Right ventricle myocardium superior (tissue), 1 donor: ENCODE measurements at places on chromosomes 2 and 18. TPM values are rescaled to one million over a fixed set of nuclear protein-coding genes. Genes with fewer than 3 reads are reported as not detected.

DNA sequence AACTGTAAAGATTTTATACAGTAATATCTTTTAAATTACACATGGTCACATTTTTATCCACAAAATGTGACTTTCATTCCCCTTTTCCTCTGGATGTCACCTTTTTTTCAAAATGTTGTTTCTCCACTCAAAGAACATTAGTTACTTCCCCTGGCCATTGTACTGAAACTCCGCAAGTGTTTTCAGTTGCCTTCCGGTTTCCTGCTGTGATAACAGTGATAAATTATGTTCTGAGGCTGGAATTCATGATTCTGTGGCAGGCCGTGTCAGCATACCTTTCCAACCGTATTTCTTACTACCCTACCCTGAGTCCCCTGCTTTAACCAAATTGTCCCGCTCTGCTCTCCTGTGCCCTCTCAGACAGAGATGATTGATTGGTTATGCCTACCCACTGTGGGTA lies 53.5 kb downstream of the MGAT5 start:
- no peak for DNase-seq

REG1A gene
- not detected for total RNA-seq

SIX2 gene
- 0.65 TPM for total RNA-seq

DNA sequence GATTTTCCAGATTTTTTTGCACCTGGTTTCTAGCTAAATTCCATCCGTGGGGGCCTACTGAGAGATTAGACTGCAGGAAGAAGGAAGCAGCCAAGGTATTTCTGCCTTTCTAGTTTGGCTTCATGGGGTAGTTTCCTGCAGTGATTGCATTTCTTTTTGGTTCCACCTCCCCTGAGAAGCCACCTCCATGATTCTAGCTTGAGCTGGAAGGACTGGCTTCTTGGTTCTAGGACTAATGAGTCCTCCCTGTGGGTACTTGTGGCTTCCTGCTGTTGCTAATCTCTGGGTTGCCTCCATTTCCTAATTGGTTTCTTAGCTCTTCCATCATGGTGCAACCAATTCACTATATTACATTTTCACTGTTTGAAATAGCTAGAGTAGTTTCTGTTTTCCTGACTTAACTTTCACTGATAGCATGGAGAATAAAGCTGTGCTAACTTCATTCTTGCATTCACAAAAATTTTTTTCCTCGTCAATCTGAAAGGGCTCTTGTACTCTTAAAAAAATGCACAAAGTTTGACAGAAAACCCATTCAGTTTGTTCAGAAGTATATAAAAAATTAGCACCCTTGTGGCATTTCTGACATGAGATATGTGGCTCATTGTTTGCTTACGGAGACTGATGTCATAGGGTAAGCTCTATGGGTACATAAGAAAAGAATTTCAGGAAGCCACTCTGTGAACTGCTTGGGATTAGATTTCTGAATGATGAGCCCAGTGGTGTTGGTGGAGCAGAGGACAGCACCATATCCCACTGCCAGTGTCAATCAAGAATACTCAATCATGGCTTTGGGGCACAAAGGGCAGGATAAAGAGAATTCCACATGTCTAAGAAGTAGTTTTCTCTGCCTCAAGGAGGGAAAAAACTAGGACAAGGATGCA lies 242.8 kb upstream of the RBMS1 start:
- no peak for DNase-seq

GRCh38 chr2:109699646-109700045 lies 85.5 kb downstream of the SOWAHC start:
- no peak for DNase-seq

DNA sequence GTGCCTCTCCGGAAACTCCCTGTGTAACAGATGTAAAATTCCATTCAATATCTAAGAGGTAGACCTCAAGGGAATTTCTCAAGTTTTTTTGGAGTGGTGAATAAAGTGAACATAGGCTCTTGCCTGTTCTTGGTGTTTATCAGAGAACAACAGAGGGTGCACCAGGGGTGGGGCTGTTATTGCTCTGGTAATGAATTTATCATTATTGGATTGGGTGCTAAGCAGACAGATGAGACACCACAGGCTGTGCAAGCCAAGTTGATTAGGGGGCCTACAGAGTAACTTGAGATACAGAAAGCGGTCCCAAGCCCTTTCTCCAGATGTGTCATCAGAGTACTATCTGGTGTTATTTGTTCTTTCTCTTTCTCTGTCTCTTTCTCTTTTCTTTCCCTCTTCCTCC lies 286.3 kb downstream of the OSR1 start:
- no peak for DNase-seq

DNA sequence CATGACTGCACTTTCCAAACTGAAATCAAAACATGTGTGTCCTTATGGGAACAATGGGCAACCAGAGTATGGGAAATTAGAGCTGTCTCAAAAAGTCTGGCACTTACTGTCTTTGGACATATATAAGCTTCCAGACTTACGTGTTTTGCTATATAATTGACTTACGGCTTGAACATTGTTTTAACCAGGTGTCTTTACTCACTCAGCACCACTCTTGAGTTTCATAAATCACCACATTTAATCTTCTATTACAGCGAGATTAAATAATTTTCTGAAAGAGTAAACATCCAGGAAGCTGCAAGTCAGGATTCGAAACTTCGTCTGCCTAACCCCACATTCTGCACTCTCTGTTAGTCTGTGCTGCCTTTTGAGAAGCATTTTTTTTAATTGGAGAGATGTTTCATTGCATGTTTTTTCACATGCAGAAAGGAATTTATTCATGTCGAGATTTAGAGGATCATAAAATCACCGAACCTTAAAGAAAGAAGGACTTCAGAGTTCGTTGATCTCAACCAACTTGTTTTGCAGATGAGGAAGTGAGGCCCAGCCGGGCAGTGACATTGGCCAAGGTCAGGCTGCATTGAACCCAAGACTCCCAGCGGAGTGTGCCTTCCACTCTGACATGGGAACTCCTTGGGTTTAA lies 137.3 kb downstream of the SETBP1 start:
- no peak for DNase-seq

ORC2 gene
- total RNA-seq = 20.4 TPM

ACMSD gene
- not detected for total RNA-seq

DNA sequence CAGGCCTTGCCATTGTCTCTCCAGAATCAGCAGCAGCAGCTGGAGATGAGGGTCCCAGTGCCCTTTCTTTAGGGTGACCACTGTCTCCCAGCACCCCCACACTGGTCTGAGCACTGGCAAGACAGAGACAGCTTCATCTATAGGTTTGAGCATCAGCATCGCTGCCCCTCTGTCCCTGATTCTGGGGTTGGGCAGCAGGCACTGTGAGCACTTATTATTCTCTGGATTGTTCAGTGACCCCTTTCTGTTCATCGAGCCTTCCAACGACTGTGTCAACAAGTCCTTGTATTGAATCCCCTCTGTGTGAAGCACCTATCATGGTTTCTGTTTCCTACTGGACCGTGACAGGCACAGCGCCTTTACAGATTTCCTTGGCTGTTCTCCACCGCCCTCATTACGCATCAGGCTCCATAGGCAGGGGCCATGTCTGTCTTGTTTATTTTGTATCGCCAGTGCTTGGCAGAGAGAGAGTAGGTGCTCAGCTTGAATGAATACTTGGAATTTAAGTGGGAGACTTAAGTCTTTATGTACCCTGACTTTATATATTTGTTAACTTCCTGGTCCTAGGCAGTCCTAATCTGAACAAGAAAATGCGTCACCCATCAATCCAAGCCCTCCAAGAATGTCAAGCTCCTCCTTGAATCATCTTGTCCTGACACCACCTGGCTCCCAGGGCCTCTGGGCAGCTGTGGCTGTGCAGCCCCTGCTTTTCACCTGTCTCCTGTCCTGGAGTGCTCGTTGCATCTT lies 11.4 kb downstream of the MALL start:
- no peak for DNase-seq

- DNase-seq = no peak
Measured at GRCh38 chr2:53960476-53960875, 10.3 kb downstream of the PSME4 start.

CCDC148 gene
- 1.0 TPM for total RNA-seq

GRCh38 chr2:8234253-8234652 lies 447.6 kb upstream of the ID2 start:
- no peak for DNase-seq

- DNase-seq = no peak
Measured at GRCh38 chr2:177119099-177119498, 93.5 kb upstream of the HNRNPA3 start.

DNA sequence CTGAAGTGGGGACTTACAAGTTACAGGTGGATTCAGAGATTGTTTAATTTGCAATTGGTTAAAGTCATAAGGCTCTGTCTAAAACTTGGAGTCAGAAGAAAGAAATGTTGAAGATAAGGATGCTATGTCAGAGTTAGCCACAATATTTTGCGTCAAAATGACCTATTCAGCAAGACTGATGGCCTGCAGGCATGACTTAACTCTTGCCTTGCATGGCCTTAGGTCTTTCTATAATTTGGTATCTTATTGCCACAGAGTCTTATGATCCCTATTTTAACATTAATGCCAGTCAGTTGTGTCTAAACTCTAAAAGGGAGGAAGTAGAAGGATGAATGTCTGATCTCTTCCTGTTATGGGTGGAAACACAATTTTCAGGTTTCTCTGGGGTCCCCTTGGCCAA lies 5.2 kb upstream of the COMMD1 start:
- DNase-seq = no peak

- DNase-seq = no peak
Measured at GRCh38 chr2:7887441-7887840, 794.4 kb upstream of the ID2 start.

DNA sequence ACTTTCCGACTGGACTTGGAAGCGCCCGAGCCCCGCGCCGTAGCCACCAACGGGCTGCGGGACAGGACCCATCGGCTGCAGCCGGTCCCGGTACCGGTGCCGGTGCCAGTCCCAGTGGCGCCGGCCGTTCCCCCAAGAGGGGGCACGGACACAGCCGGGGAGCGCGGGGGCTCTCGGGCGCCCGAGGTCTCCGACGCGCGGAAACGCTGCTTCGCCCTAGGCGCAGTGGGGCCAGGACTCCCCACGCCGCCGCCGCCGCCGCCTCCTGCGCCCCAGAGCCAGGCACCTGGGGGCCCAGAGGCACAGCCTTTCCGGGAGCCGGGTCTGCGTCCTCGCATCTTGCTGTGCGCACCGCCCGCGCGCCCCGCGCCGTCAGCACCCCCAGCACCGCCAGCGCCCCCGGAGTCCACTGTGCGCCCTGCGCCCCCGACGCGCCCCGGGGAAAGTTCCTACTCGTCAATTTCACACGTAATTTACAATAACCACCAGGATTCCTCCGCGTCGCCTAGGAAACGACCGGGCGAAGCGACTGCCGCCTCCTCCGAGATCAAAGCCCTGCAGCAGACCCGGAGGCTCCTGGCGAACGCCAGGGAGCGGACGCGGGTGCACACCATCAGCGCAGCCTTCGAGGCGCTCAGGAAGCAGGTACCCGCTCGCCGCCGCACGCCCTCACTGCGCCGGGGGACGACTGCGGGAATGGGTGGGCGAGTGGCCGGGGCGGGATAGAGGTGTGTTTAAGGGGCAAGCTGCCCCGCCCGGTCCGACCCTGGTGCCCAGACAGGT lies 713 bp downstream of the ATOH8 start:
- no peak for DNase-seq

- no peak for DNase-seq
Measured at GRCh38 chr2:190482451-190482850, 52.1 kb downstream of the NEMP2 start.

DNA sequence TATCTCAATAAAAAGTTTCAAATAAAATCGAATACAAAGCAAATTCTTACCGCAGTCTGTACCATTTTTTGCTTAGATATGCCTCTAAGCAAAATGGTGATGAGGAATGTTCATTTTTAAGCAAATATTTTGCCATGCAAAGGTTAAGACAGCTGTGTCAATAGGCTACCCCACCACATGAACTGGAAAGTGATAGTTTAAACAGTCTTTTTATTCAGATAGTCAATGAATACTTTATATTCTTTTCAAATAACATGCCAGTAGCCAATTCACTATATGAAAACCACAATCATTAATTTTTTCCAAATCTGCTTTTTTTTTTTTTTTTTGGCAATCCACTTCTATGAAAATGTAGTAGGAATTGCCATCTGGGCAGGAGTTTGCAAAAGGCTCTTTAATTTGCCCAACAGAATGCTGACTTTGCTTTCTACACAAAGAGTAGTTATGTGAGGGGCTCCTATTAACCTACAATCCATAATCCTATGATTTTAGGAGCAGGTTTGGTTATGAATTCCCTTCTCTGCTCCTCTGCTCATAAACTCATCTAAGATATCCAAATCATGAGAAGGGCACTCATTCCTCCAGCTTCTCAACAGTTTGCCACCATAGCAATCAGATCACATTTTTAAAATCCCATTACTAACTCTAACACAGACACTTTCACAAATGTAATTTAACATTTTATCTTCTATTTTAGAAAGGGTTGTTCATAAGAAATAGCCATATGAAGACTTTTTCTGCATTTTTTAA lies 69.2 kb downstream of the SLC40A1 start:
- no peak for DNase-seq

DES gene
- 12,920 TPM for total RNA-seq

- no peak for DNase-seq
Measured at GRCh38 chr2:224393157-224393872, 8.6 kb downstream of the FAM124B start.

GRCh38 chr2:8575038-8575833 lies 106.6 kb upstream of the ID2 start:
- no peak for DNase-seq

CCDC141 gene
- 136 TPM for total RNA-seq

DNA sequence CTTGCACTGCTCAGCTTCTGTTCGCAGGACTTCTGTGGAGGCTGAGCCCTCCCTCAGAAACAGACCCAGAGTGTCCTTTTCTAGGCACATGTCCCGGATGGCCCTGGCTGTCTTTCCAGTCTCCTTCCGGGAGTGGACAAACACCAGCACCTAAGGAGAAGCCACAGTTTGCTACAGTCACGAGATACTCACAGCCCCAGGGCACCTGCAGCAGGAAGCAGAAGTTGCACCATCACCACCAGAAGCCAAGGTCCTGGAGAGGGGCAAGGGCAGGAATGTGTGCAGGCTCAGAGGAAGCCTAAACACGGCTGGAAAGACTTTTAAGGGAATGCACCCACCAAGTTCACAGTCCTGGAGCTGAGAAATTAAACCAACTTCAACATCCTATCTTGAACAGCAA lies 13.6 kb downstream of the SNRNP200 start:
- no peak for DNase-seq

SNRPD1 gene
- total RNA-seq = 24.7 TPM

CCT7 gene
- total RNA-seq = 194 TPM

GRCh38 chr18:70384181-70384790 lies 95.4 kb downstream of the SOCS6 start:
- no peak for DNase-seq

GRCh38 chr2:100630473-100630977 lies 67.7 kb downstream of the PDCL3 start:
- no peak for DNase-seq
